ENCODE measurements at places on chromosomes 4 and X.

- no peak for DNase-seq
These were observed 878.7 kb upstream of the TENM3 start for GRCh38 chr4:181364504-181364903.

GRCh38 chr4:109216085-109216696 is 86.3 kb downstream of the COL25A1 start:
- no peak for DNase-seq

GRCh38 chr4:112747036-112747435 is 110.1 kb downstream of the LARP7 start:
- DNase-seq: no peak

- DNase-seq: no peak
These were observed 72.6 kb upstream of the PTPN13 start for GRCh38 chr4:86521373-86521969.

GRCh38 chrX:38820751-38821150 is 19.5 kb downstream of the MID1IP1 start:
- no peak for DNase-seq

GRCh38 chr4:138113819-138114400 is 128.2 kb downstream of the SLC7A11 start:
- no peak for DNase-seq

DNA sequence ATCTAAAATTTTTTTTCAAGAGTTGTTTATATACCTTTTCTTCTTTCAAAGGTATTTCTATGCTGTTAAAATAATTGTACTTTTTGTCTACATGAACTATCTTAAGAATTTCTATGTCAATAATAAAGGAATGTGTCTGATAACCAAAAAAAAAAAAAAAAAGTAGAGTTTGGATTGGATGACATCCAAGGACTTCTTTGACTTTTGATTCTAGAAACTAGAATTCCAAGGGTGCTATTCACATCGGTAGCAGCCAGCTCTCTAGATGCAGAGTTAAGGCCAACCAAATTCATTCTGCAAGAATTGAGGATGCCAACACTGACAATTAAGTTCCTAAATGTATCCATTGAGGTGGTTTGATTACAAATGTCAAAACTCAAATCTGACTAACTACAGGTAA is 42.0 kb upstream of the PRKG2 start:
- no peak for DNase-seq

GRCh38 chr4:75004755-75005668 is 72.1 kb downstream of the PARM1 start:
- peak; percentile 70 for DNase-seq

DNA sequence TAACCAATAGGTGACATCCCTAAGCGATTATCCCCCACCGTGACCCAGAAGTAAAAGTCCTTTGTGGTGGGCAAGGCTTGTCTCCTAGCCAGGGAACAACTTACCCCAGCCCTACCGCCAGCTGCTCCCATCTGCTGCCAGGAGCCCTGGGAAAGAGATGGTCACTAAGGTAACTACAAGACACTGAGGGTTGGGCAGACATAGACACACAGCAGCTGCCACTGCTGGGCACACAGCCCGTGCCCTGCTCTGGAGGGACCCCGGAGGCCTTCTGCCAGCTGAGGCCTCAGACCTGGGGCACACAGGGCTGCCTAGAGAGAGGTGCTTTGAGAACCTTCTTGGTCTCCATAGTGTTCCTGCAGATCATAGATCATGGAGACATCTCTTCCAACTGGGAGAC is 53.0 kb upstream of the PROM1 start:
- DNase-seq: no peak

DNA sequence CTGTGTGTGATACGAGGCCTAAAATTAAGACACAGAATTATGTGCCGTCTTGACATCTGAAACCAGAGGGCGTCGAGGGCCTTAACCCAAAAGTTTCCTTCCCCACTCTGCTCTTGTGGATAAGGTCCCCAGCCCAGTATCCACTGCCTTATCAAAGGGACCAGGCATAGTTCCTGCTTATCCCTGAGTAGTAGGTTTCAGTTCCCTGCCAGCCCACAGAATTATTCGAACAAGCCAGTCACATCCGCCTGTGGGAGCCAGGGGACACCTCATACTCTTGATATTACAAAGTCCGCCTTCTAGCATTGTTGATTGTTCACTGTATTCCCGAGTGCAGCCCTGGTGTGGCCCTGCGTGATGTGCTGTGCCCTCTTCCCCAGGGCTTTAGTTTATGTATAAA is 5.4 kb upstream of the MMRN1 start:
- DNase-seq: no peak

- no peak for DNase-seq
These were observed 44.2 kb downstream of the SH3RF1 start for GRCh38 chr4:169226565-169226964.

- no peak for DNase-seq
These were observed 3.6 kb downstream of the IRS4 start for GRCh38 chrX:108732630-108733321.

DNA sequence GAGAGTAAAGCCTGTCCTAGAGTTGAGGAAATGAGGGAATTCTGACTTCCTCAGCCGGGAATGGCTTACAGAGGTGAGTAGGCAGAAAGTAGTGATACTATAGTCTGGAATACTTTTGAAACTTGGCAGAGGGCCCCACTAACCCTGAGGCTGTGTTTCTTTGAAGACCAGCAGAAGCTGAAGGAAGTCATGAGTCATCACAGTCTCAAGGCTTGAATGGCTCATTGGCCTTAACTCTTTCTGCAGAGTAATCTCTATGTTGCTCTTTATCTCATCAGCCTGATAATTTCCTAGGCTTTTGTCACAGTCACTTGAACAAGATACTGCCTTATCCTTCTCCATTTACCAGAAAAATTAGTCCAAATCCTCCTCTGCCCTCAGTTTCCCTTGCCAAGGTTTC is 80.8 kb downstream of the ANKRD50 start:
- DNase-seq: peak; percentile 16

DNA sequence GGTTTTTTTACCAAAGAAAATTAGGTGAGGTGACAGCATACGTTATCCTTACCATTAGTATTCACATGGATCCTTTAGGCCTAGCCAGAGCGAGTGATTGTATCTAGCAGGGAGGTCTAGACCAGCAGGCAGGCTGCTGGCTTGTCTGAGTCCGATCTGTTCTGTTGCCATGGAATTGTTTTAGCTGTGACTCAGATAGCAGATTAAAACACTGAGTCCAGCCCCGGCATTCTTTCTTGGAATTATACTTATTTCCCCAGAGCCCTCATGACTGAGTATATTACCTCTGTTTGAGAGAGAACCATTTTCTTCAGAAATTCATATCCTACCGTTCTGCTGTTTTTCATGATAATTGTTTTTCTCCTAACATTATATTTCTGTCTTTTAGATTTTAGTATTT is 37.4 kb downstream of the OCRL start:
- no peak for DNase-seq

DNA sequence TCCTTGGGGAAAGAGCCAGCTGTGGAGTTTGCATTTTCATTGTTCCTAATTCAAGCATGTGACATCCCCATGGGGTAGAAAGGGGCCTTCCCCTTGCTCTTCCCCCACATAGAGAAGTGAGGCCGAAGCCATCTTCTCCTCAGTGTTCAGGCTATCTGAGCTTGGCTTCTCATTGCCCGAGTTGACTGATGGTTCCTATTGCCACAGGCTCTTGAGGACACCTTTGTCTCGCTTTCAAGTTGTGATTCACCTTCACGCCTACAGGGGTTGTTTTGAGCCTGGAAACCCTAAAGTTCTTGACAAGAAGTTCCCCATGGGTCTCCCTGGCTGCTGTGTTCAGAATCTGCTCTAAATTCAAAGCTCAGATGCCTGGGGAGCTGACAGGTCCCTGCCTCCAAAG is 25.0 kb downstream of the CCNQ start:
- no peak for DNase-seq

GRCh38 chr4:8507624-8508023 is 67.0 kb downstream of the TRMT44 start:
- DNase-seq: no peak

- DNase-seq: no peak
These were observed 57.5 kb upstream of the SCML1 start for GRCh38 chrX:17679820-17680219.

GRCh38 chrX:103831803-103832544 is at the start of gene RAB9B:
Gene RAB9B (minus strand): TSS chrX:103832257. CDS start chrX:103825784, 6,473 bp downstream.
- DNase-seq: peak; percentile 47

GRCh38 chr4:93394545-93395081 is 433.9 kb upstream of the ATOH1 start:
- DNase-seq: no peak

- DNase-seq: no peak
These were observed 20.0 kb upstream of the FGFBP2 start for GRCh38 chr4:15982842-15983524.

GRCh38 chr4:29559286-29559685 is 1160.9 kb upstream of the PCDH7 start:
- no peak for DNase-seq

DNA sequence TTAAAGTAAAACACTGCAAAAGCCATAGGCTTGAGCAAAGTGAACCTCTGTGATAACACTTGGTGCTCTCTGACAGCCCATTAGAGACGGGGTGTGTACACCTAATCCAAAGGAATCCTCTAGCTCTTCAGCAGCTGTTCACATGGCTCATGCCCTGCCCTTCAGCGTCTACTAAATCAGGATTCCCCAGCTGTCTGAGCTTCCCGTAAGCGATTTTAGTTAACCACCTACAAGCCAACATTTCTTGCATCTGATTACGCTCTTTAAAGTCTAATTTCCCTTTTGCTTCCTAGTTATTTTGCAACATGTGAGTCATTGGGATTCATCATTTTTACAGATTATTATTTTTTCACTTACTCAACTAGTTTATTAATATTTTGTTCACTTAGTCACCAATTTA is 6.5 kb downstream of the DMD start:
- DNase-seq: no peak

DNA sequence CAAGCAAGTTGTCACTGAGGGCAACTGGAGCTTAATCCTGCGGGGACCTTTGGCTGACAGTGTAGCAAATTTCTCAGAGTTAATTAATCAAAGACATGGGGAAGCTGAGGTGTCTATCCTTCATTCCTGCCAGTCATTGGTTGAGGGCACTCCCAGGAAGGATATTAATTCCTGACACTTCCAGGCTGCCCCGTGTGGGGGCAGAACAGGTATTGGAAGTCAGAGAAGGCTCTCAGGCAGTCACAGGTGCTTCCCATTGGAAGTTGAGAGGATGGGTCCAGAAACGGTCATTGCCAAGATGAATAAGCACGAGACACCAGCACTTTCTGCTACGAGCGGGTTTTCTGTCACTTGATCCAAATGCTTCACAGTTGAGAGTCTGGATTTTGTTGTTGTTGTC is 29.1 kb upstream of the CD38 start:
- no peak for DNase-seq

GRCh38 chrX:108121291-108121690 is 29.7 kb downstream of the ATG4A start:
- DNase-seq: no peak

DNA sequence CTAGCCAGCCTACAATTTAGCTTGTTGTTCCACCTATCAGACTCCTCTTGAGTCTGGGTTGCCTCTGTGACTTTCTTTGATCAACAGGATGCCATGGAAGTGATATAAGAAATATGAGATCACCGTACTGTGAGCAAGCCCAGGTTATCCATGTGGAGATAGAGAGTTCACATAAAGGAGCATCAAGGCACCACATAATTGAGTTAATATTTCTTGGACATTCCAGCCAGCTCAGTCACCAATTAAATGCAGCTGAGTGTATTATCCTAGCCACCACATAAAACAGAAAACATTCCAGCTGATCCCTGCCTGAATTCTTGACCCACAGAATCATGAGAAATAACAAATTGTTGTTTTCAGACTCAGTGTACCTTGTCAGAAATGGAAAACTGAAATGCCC is 253.6 kb downstream of the PPP1R2C start:
- no peak for DNase-seq

- no peak for DNase-seq
These were observed 139.9 kb downstream of the HDX start for GRCh38 chrX:84362184-84362838.

DNA sequence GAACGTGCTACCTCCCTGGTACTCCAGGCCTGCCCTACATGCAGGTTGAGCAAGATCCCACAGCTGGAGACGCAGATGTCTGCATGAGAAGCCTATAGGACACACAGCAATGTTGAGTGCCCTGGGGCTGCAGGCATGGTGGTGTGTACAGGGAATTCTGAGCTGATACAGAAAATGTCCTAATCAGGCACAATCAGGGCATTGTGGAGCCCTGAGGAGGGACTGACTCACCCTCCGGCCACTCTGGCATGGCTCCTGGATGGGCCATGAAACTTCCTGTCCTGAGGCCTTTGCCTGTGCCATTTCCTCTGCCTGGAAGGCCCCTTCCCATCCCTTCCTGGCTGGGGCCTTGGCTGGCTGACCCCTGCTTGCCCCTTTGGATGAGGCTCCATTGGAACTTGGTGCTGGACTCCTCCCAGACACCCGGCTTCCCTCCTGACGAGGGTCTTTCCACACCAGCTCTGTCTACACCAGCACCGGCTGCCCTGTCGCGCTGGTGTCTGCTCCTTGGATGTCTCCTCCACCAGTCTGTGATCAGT is 16.7 kb upstream of the AFAP1 start:
- no peak for DNase-seq

GRCh38 chrX:134718966-134719317 is 60.7 kb upstream of the PLAC1 start:
- no peak for DNase-seq

DNA sequence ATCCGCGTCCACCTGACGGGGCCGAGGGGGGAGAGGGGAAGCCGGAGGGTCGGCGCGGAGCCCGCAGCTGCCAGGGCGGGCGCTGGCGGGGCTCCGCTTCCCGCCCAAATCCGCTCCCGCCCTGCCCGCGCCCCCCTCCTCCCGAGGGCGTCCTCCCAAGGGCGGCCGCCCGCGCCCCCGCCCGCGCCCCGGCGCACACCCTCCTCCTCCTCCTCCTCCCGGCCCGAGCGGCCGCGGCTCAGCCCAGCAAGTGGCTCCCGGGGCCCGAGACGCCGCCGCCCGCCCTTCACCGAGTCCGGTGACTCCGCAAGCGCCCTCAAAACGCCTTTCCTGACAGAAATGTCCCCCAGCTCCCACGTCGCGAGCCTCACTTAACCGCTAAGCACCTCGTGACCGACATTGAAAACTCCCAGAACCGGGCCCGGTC is 487 bp downstream of the HMGB2 start:
- peak; percentile 67 for DNase-seq

- DNase-seq: peak; percentile 25
These were observed 66.1 kb downstream of the NR3C2 start for GRCh38 chr4:148376151-148376550.

GRCh38 chr4:182917182-182918043 is at the start of gene DCTD:
Gene DCTD (minus strand): TSS chr4:182917386. CDS start chr4:182915568, 1,818 bp downstream.
- DNase-seq: peak; percentile 67

GRCh38 chrX:1661048-1661921 is 46.4 kb downstream of the ASMT start:
- peak; percentile 9 for DNase-seq

GRCh38 chrX:105634180-105634579 is 188.2 kb upstream of the NRK start:
- no peak for DNase-seq

GRCh38 chr4:79763486-79764075 is 309.4 kb downstream of the ANTXR2 start:
- DNase-seq: no peak

DNA sequence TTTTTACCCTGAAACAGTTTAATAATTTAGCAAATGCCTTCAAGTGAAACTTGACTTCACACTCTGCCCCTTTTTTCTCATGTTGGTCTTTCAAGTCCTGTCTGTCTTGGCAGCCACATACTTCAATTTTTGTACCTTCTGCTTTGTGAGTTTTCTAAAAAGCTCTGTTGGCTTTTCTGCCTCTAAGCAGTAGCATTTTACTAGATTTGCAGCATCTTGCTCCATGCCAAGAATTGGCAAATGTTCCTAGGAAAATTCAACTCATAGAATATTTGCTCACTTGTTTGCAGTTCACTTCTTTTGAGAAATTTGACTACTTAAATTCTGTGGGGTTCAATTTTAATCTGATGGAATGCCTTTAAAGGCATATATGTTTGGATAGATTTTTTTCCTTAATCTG is 59.2 kb downstream of the FAM47A start:
- no peak for DNase-seq
